ENCODE measurements at places on chromosomes 2 and 18.
A peak's percentile ranks its signal among the peaks of the same experiment; 100 is the strongest.

DNA sequence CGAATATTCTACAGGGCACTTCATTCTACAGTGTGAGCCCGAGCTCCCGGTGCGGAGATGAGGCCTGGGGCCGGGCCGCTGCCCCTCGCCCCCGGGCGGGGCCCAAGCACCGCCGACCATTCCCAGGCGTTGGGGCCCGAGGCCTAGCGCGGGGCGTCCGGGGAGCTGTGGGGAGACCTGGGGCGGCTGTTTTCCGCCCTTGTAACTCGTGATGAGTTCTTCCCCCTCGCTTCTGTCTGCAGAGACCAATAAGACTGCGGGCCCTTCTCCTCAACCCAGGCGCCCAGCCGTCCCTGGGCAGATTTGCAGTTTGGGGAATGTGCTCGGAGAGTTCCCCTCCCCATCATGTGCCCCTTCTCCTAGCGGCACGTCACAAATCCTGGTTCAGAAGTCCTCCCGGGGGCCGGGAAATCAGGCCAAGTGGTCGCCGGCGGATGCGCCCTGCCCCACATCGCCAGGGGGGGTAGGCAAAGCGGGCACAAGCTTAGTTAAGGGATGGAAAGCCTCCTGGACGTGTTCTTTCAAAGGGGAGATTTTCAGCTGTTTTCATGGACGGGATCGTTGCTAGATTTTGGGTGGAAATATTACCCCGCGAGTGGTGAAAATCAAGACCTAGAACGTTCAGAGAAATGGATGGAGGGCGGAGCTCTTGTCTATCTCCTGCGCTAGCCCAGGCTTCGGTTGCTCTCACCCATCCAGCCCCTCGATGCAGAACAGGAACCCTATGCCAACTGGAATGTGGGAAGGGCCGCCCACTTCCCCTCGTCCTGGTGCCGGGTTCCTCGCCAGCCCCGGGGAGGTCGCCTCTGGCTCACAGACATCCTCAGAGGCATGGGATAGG is 18.8 kb upstream of the HAAO start:
- DNase-seq: peak; percentile 18

DNA sequence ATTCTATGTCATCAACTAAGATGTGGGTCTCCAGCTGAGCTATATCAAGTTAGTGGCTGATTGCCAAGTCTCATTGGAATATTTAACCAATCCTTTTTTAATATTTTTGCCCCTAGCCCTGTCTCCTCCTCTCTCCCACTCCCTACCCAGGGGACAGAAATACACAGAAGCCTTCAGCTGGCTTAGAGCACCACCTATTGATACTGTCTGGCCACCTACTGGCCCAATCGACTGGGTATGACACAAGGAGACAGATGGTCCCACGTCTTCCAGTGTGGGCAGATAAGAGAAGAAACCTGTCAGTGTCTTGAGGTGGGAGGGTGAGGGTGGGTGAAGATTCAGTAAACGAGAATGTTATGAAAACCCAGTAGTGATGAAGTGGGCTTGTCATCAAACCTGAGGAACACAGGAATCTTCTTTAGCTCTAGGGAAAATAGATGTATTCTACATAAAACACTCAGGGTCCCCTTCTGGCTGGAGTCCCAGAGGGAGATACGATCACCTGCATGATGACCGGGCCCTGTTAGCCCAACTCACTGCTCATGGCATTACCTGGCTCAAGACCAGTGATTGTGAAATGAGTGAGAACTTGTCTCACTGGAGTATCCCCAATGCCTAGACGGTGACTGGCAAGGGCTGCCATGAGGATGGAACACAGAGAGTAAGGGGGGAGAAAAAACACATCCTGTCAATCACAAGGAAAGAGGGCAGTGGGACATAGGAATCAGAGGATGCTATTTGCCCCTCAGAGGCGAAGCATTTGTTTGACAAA is 26.7 kb downstream of the POLR1A start:
- peak; percentile 36 for DNase-seq

DNA sequence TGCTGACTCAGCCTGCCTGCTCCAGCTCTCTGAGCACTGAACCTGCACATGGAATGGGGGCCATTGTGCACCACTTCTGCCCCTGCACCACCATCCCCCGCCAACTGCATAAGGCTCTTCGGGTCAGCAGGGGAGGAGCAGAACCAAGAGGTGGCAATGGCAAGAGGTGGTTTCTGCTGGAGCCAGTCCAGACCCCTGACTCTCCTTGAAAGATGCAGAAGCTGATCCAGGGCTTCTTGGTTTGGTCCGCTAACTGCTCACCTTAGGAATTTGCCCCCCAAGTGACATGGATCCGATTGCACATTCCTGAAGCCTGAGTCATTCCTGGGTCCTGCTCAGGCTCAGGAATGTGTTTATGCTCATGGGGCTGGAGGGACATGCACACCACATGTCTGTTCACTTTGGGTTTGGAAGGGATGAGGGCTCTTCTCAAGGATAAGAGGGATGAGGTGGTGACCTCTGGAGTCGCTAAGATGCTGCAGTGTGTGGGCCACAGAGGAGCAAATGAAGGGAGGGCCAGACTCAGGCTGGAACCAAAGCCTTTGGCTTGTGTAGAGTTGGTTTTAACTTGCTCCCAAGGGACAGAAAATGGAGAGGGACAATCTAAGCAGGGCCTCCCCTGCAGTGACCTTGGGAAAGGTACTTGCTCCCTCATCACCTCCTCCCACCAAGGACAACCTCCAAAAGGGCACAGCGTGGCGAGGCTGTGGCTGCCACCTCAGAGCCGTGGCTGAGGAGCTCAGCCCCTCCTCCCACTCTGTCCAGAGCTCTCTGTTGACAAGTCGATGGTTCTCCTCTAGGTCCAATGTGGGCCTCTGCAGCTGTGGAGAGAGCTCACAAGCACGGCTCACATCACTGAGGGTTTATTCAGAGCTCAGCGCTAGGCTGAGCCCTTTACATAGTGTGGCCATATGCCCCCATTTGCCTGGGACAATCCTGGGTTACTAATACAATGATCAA is 66.2 kb downstream of the HS1BP3 start:
- peak; percentile 100 for DNase-seq

DNA sequence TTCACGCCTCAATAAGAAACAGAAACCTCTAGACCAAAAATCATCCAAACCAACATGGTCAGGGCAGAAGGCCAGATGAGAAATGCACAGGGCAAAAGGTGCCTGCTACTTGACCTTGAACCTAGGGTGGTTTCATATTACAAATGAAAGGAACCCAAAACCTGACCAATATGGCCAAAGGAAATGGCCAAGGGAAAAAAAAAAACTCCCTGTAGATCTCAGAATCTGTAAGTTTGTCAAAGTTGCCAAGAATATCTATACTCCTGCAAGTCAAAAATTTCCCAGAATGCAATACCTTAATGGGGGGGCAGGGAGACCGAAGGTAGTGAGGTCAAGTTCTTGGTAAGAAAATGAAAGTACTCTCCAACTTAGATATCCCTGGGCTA is 47.2 kb downstream of the HIBCH start:
- DNase-seq: no peak

- DNase-seq: peak; percentile 70
Observed at GRCh38 chr2:121080013-121080772, 204.8 kb downstream of the TFCP2L1 start.

DNA sequence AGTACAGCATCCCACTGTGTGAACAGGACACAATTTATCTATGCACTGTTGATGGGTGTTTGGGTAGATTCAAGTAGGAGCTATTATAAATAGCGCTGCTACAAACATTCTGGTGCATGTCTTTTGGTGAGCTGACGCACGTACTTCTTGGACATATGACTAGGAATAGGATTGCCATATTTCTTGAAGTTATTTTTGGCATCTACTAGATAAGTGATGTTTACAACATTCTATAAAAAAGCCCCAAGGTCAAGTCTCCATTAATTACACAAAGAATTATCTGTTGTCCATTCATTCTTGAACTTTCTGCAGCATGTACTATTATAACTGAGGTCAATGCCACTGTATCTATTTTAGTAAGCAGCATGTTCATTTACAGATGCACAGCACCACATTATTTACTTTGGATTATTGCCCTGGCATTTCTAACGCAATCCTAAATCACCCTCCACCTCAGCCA is 225.5 kb upstream of the TMEM200C start:
- no peak for DNase-seq

GRCh38 chr2:99520813-99521212 is 31.0 kb upstream of the REV1 start:
- DNase-seq: no peak

DNA sequence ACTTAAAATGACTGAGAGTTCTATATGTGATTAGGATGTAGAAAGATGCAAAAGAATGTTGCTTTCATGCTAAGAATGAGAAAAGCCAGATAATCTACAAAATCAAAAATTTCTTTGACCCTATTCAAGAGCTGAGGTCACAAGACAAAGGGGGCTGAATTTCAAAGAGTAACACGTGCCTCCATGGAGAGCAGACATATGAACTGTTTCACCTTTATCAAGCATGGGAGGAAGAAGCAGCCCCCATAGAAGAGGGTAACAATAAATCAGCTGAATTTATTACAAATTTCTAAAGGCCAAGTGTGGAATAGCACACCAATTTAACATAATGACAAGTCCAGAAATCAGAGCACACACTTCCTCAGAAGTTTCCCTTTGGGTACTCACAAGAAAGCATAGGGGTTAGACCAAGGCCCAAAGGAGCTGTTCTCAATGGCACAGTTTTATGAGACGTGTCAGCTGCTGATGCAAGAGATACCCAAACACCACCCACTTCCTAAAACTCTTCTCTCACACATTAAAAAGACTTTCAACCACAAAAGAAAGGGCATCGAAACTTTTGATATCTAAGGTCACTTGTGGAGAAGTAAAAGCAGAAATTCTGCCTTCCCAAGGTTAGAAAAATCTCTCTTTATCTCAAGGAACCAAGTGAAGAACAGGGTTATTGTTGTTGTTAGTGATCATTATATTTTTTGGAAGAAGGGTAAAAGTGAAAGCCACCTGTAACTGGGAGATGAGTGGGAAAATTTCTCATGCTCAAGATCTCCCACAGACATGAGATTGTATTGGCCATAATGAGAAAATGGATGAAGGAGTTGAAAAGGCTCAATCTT is 950.1 kb downstream of the TRIB2 start:
- no peak for DNase-seq

DNA sequence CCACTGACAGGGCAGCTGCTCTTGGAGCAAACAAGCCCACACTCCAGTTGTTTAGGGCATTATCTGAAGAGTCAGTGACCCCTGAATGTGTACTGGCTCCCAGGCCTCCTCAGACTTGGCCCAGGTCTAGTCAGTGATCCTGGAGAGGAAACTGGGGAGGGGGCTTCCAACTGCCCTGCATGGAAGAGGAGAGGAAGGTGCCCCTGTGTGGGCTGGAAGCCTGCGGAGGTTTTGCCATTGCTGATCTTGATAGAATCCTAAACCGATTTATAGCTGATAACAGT is 197.4 kb downstream of the MGAT5 start:
- DNase-seq: no peak

DNA sequence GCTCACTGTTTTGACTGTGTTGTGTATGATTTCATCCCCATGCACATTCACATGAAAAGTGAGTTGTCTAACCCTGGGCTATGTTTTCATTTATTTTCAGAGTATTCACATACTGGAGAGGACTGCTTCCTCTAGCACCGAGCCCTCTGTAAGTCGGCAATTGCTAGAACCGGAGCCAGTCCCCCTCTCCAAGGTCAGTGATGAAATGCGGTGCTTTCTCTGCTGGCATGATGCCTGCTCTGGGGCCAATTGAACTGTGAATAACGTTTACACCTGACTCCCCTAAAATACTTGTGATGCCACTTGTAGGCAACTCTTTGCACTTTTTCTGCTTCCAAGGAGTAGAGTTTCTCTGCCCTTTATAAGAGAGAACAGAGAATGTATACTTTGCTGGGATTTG is 126.9 kb downstream of the PRKRA start:
- DNase-seq: no peak

DNA sequence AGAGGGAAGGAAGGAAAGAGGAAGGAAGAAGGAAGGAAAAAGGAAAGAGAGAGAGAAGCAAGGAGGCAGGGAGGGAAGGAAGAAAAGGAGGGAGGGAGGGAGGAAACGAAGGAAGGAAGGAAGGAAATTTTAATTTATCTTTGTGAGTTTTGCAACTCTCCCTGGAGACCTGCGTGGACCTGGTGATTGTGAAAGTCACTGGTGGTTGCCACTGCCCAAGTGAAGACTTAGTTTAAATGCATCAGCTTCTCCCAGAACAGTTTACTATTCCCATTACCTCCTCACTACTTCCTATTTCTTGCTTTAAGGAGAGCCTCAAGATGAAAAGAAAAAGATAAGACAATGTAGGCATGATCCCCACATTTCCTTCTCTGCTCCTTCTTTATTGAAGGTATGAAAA is 68.8 kb downstream of the ACVR1C start:
- DNase-seq: no peak

DNA sequence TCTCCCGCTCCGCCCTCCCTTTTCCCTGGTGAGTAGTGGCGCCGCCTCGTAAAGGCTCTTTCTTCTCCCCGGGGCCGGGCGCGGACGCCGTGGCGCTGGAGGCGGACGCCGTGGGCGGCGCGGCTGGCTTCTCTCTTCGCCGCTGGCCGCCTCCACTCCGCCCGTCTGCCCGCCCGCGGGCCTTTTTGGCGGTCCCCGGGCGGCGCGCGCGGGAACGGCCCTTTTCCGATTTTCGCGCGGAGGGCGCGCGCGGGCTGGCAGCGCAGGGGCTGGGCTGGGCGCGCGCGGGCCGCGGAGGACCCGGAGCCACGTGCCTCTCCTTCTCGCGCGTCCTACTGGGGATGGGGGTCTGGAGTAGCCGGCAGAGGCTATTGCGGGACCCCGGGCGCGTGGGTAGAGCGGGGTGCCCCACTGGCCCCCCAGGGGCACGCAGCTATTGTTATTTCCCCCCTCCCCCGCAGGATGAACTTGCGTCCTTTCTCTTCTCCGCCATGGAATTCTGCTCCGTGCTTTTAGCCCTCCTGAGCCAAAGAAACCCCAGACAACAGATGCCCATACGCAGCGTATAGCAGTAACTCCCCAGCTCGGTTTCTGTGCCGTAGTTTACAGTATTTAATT is 472 bp downstream of the SLC20A1 start:
- peak; percentile 28 for DNase-seq

DNA sequence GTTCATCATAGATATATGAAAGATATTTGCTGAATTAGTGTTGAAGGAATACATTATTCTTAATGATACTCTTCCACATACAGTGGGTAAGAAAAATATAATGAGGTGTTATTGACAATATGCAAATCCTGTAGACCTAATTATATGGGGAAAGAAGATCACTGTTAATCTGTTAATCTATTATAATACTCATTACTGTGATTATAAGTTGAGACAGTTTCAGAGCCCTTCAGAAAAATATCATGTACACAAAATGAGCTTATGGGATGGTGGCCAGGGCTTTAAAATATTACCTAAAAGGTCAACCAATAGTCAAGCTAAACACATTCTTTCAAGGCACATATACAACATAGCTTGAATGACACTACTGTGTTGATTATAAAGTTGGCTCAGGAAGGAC is 163.5 kb downstream of the NOL4 start:
- no peak for DNase-seq

DNA sequence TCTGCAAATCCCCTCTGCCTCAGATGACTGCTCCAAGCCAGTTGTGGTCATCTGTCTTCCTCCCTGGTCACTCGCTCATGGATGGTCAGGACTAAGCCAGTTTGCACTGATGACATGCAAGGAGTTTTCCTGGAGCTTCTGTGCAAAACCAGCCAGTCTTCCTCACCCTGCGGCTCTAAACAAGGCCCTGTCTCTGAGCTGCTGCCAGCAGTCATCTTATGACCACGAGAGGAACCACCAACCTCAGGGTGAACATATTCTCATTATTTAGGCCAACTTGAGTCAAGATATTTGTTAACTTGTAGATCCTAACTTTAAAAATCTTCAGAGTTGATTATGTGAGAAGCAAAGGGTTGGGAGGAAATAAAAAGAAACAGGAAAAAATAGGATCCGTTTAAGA is 119.9 kb upstream of the CAB39 start:
- DNase-seq: no peak

Data from ACHN (cell line).